Endothelial cell (in vitro differentiated cells): ENCODE measurements at places on chromosomes 6 and 20.

- DNase-seq = peak; percentile 48
Measured at GRCh38 chr6:27472182-27472616, 706 bp downstream of the ZNF184 start.

- DNase-seq = no peak
Measured at GRCh38 chr20:49352751-49353150, 74.9 kb upstream of the ZNFX1 start.

DNA sequence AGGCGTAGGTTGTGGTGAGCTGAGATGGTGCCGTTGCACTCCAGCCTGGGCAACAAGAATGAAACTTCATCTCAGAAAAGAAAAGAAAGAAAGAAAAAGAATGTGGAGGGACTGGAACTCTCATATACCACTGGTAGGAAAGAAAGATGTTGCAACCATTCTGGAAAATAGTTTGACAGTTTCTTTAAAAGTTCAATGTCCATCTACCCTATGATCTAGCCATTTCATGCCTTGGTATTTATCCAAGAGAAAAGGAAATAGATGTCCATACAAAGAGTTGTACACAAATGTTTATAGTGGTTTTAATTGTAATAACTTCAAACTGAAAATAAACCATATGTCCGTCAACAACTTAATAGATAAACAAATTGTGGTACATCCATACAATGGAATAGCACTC lies 190.1 kb upstream of the ZNF217 start:
- DNase-seq = no peak

GRCh38 chr6:159023893-159024292 lies 20.9 kb downstream of the TAGAP start:
- no peak for DNase-seq

DNA sequence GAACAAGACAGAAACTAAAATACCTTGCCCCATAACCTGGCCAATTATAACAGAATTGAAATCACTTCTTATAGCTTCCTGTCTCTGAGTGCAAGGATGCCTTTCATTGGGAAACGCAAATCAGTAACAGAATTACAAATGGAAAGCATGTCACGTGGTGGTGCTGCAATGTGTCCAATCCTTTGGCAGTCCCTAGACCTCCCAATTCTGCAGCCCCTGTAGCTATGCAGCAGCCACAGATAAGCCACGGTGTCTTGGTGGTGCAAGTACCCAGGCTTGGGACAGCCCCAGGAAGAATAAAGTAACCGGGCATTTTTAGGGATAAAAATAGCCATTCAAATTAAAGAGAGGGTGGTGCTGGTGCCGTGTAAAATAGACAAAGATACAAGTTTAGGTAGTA lies 134.6 kb upstream of the CCN2 start:
- no peak for DNase-seq

DNA sequence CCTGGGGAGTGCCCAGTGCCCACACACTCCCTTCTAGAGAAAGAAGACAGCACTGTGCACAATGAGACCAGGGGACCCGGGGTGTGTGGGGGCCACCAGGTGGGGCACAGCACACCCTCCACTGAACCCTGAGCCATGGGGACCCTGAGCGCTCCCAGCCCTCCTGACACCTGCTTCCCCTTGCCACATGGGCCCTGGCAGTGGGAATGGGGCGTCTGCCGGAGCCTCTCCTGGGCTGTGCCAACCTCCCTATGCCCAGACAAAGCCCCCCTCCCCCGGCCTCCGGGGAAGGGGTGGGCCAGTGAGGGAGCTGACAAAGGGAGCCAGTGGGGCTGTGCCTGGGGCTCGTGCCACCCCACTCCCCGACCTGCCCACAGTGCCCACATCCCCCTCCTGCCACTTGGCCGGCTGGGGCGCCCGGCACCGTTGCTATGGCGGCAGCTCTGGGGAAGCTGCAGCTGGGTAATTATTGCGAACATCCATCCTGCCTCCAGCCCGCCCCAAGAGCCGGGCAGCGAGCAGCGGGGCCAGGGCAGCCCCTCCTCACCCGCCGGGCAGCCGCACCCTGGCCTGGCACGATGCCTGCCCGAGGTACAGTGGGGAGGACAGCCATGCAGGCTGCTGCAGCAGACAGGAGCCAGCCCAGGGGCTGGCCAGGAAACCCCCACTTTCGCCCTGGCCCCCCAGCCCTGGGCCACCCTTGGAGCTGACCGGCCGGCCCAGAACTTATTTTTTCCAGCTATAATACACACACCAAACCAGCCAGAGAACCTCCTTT lies 41.9 kb upstream of the NOL4L start:
- DNase-seq = no peak
